ENCODE measurements at places on chromosomes 12 and 14.

DNA sequence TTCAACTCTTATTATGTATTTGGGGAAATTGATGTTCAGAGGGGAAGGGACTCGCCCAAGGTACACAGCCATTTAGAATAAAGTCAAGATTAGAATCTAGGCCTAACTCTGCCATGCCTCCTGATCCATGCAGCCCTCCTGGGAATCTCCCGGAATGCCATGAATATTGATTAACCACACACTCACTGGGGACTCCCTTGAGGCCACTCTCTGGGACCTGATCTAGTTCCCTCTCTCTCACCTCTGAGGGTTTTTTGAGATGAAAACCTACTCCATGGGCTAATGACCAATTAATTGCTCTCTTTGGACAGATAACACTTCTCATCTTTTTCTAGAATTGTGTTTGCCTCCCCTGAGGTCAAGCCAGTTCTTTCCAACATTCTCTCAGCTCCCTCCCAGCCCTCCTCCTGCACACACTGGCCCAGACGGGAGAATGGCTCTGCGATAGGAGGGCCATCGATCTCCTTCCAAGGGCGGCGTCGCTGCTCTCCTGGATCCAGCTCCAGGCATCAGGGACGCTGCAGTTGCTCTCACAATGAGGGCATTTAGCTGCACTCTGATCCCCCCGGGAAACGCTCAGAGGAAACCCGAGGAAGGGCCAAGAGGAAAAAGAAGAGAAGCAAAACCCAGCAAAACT lies 22.6 kb downstream of the WSCD2 start:
- DNase-seq, result no peak

- DNase-seq, result no peak
These were observed 23.2 kb upstream of the SERPINA1 start for GRCh38 chr14:94411638-94412037.

DNA sequence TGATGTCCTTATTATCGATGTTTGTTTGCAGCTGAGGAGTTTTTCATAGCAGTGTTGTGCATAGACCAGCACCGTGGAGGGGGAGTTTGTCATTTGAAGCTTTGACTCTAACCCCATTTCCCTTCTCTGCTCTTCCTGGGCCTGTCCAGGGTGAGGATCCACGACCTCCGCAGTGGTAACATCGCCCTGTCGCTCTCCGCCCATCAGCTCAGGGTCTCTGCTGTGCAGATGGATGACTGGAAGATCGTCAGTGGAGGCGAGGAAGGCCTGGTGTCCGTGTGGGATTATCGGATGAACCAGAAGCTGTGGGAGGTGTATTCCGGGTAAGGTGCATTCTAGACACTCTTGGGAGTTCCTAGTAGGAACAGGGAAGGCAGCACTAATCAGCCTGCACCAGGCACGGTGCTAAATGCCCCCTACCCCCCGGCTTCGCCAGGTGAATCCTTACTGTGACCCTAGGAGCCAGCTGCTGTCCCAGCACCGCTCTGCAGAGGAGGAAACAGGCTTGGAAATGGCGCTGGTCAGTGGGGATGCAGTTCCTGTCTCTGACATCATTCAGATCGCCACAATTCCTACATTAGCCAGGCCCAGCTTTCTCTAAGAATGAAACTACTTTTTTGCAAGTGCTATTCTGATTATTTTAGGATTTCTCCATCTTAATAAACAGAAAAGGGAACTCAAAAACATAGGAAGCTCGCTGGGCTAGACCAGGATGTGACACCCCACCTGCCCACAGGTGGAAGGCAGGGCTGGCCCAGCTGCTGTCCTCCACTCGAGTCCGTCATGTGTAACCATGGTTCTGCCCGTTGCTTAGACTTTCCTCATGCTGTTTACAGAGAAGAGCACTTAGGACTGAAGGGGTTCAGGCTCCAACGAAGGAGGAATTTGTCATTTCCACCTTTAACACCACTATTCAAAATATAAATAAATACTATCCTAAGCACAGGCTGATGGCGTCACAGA lies 74.9 kb downstream of the TESC start:
- DNase-seq, result no peak

DNA sequence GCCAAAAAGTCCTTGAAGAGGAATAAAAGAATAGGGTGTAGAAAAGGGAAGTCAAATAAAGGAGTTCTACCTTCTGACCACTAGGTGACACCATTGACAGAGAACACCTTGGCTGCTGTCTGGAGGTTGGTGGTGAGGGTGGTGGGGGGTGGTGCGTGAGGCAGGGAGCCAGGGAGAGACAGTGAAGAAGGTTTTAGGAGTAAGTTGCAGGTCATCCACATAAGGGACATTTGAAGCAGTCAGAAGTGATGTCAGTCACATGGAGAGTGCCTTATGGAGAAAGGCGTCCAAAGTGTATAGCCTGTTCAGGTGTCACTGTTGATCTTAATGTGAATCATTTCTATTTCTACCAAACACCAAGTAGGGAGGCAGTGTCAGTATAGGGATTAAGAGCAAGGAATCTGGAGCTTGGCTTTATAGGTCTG lies 279.3 kb upstream of the DDHD1 start:
- DNase-seq, result no peak

GRCh38 chr12:120532701-120533238 lies 1.4 kb upstream of the RNF10 start:
- DNase-seq, result no peak

DNA sequence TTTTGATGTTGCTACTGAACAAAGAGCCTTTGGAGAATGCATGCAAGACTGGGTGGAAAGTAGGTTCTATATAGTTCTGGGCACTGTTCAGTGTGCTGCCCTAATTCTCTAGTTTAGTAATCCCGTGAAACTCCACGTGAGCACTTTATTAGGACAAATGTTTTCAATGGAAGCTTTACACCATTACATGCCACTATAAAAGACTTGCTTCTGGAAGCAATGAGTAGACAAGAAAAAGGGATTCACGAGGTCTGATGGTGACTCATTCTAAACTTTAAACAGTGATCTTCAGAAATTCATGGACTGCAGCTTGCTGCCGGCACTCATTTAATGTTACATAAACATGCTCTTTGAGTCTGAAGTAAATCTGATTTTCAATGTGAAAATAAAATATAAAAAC lies 22.3 kb downstream of the ATG14 start:
- DNase-seq, result no peak

- DNase-seq, result no peak
These were observed 1.5 kb downstream of the MLH3 start for GRCh38 chr14:75049731-75050201.

- no peak for DNase-seq
These were observed 5.6 kb downstream of the COQ6 start for GRCh38 chr14:73955674-73956073.

All from activated B cell treated with CpG ODN at 0.5 μM for 24 hours (primary cell).